Colonic mucosa (tissue), 4 donors: ENCODE measurements at places on chromosomes 12 and 14. TPM values are rescaled to one million over a fixed set of nuclear protein-coding genes. Genes with fewer than 3 reads are reported as not detected.

DNA sequence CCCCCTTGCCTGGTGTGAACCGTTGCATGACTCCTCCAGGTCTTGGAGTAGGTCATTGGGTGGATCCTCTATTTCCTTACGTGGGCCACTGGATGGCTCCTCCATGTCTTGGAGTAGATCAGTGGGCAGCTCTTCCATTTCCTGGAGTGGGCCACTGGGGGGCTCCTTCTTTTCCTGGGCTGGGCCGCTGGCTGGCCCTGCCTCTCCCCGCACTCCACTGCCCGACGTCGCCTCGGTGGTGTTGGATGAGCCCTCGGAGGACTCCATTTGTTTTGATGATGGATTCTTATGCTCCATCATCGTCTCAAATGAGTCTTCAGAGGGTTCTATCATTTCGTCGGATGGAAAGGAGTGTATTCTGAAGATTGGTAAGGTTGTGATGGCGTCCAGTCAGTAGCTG, 19.1 kb downstream of the RTL1 start:
- no peaks in the 10 kb centered on the region for H3K27me3 ChIP-seq
- H3K36me3 ChIP-seq: no peaks in the 10 kb centered on the region
- no peak overlapping the region for H3K27ac ChIP-seq
- no peaks in the 10 kb centered on the region for H3K4me1 ChIP-seq

- no peak overlapping the region for H3K4me3 ChIP-seq
- no peak for DNase-seq
- no peak overlapping the region for H3K27ac ChIP-seq
These were observed 122.1 kb downstream of the TTLL5 start for GRCh38 chr14:75783184-75783583.

DNA sequence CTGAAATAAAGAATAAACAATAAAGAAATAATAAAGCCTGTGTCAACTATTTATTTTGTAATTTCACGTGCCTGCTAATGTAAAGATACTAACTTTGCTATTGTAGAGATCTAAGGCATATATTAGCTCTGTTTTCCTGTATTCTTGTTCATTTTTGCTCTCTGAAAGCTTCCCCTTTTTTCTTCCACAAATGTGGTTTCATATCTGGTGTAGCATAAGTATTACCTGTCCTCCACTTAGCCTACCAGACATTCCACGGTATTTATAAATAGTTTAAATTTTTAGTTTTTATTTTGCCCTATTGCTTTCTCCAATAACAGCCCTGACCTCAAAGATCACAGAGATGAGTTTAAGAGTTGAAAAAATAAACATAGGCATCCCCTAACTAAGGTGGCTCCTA, 92.6 kb upstream of the ATP2B1 start:
- H3K36me3 ChIP-seq: no peaks in the 10 kb centered on the region
- no peak overlapping the region for H3K27ac ChIP-seq
- no peaks in the 10 kb centered on the region for H3K27me3 ChIP-seq
- H3K4me3 ChIP-seq: no peak overlapping the region
- H3K4me1 ChIP-seq: no peaks in the 10 kb centered on the region

DNA sequence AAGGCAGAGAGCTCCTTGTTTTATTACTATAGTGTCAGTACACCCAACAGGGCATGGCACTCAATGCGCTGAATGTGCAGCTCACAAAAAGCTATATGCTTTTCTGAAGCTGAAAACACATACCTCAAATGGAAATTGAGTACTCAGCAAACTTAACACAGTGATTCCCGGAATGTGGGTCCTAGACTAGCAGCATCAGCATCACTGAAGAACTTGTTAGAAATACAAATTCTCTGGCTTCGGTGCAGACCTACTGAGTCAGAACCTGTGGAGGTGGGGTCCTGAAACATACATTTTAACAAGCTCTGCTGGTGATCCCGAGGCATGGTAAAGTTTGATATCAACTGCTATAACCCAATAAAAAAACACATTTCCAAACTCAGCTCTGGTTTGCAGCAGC, 14.9 kb downstream of the RERG start:
- no peak for DNase-seq
- H3K27ac ChIP-seq: no peak overlapping the region
- no peaks in the 10 kb centered on the region for H3K4me1 ChIP-seq
- no peaks in the 10 kb centered on the region for H3K27me3 ChIP-seq
- no peaks in the 10 kb centered on the region for H3K36me3 ChIP-seq

TGFB3 gene
- 3.9 TPM for total RNA-seq

CAPZA3 gene
- total RNA-seq: not detected

GLIPR1L1 gene
- not detected for total RNA-seq

BDKRB1 gene
- total RNA-seq: 3.2 TPM

C12orf54 gene
- total RNA-seq: not detected
